ENCODE measurements at places on chromosomes 4 and X. TPM values are rescaled to one million over a fixed set of nuclear protein-coding genes. Genes with fewer than 3 reads are reported as not detected.

Gene IL2RG
- not detected for total RNA-seq

Gene RTL9
- not detected for total RNA-seq

Gene SPATA18
- total RNA-seq: 15.8 TPM

Gene PDE6B
- total RNA-seq: 0.21 TPM

Gene PIN4
- 7.0 TPM for total RNA-seq

Gene ARMCX4
- total RNA-seq: 0.43 TPM

All from tracheal epithelial cell (primary cell).